Posterior cingulate gyrus (tissue), 11 donors: ENCODE measurements at places on chromosomes 12 and 14.

DNA sequence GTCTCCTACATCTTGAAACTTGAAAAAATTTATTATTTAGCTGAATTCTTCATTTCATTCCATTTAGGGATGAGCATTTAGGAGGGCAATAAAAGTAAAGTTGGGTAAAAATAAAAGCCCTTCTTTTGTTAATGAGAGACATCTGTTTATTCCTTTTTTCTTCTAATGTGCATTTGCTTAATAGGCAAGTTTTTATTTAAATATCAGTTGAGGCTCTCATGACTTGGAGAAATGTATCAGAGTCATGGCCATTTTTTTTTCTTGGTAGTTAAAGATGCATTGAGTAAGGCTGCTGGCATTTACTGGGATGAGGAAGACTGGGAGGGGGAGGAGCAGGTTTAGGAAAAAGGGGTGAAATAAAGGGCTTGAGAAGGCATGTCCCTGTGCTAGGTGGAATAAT is 609.9 kb upstream of the TMEM132C start:
- DNase-seq: no peak

DNA sequence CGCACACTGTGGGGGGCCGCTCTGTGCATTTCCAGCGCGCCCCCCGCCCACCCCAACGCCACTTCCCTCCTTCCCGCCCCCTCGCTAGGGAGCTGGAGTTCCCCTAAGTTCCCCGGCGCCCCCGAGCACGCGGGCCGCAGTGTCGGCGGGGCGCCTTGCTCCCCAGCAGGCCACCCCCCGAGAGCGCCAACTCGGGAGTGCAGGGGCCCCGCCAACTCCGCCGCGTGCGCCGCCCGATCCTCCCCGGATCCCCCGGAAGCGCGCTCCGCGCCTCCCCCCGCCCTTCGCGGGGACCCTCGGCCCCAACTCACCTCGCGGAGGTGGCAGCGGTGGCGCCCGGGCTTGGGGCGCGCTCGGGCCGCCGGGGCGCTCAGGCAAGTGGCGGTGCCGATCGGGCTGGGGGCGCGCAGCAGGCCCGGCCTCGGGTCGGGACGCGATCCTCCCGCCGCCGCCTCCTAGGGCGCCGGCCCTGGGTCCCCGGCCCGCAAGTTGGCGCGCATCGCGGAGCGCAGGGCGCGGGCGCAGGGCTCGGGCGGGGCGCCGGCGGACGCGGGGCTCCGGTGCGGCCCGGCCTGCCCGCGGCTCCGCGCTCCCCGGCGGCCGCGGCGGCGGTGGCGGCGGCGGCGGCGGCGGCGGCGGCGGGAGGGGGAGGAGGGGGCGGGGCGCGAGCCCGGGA is at the start of gene NCOR2:
TSS of gene NCOR2 (minus strand) at position 616 of the 676 bp plus-strand sequence. CDS start 72,361 bp downstream, outside the sequence.
- DNase-seq: no peak

- DNase-seq: no peak
Measured at GRCh38 chr12:102120886-102121285, 903 bp downstream of the PARPBP start.

GRCh38 chr14:103019826-103020225 is 37.5 kb downstream of the CDC42BPB start:
- no peak for DNase-seq

DNA sequence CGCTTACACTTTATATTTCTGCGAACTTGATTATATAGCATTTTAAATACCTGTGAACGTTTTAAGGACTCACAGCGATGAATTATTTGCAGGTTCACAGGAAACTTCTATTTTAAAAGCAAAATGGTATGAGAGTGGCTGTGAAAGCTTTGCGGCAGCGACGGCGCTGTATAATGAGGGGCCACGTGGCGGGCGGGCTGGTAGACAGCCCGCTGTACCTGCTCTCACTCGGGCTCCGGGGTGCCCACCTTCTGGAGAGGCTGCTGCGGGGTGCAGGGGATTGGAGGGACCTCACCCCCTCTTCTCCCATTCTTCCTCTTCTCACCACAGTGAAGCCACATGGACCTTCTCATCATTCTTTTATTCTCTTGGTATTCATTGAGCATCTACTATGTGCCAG is 164.2 kb upstream of the MYL2 start:
- no peak for DNase-seq
